NCI-H2081 (cell line): ENCODE measurements at places on chromosomes 3 and 15.

DNA sequence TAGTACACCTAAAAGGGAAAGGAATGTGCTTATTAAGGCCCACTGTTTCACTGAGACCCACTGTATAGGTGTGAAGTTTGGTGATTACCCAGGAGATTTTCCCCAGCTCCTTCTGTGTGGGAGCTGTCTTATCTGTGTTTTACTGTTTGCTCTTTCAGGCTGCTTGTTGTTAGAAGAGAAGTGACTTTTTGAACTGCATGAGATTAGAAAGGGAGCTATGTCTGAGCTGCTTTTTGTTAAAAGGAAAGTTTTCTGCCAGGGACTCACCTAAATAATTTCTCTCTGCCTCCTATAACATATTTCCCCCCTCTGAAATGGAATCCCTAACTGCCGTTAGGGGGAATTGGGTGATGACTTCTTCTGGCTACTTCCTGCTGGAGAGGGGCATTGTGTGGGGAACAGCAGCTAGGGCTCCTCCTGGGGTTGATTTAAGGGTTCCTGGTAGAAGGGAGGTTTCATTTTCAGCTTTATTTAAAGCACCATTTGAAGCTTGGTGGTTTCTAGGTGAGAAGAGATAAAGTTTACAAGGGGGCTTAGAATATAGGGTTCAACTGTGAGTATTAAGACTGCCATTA, 77.1 kb upstream of the ATP11B start:
- no peak for DNase-seq

GRCh38 chr3:12585970-12586369, 29.1 kb downstream of the MKRN2 start:
- no peak for DNase-seq

GRCh38 chr15:74829486-74829885, 3.1 kb downstream of the CPLX3 start:
- no peak for DNase-seq

DNA sequence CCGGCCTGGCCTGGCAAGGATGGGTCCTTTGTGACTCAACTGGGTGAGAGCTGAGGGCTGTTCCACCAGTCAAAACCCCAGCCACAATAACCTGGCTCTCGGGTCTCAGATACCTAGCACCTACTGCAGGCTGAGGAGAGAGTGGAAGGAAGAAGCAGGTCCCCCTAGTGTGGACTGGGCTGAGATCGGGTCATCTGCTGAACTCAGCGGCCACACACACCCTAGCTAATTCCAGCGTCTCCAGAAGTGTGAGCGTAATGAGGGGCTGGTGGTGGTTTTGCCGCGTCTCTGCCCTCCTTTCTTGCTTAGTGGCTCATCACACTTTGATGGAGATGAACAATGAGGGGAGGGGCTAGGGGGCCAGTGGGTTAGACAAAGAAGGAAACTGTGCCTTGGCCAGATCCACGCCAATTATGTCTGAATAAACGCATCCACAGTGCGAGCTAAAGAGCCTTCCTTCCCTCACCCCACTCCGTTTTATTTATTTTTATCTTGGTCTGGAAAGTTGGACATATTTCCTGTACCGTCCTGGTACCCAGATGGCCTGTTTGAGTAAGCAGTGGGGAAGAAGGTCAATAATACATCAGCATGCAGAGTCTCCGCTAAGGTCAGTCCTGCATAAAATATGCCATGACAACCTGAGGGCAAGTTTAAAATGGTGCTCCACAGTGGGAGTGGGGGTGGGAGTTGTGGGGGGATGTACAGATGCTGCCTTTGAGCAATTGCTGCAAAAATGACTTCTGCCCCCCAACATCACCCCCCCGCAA, 370.0 kb downstream of the WDR72 start:
- DNase-seq: no peak

- no peak for DNase-seq
These were observed 38.5 kb downstream of the SMAD3 start for GRCh38 chr15:67103869-67104268.

- DNase-seq: no peak
These were observed 163.4 kb upstream of the IQSEC1 start for GRCh38 chr3:13236557-13237173.
